Upper lobe of left lung (tissue), 6 donors: ENCODE measurements at places on chromosomes 11 and 22. TPM values are rescaled to one million over a fixed set of nuclear protein-coding genes. Genes with fewer than 3 reads are reported as not detected.
A peak's percentile ranks its signal among the peaks of the same experiment; 100 is the strongest.

Gene KLHL35
- total RNA-seq = 4.3 TPM

- H3K4me1 ChIP-seq = no peaks in the 10 kb centered on the region
- H3K27me3 ChIP-seq = no peaks in the 10 kb centered on the region
- no peak overlapping the region for H3K27ac ChIP-seq
- DNase-seq = no peak
Observed at GRCh38 chr11:107427569-107428180, 29.9 kb downstream of the CWF19L2 start.

- H3K36me3 ChIP-seq = no peaks in the 10 kb centered on the region
- H3K27me3 ChIP-seq = no peaks in the 10 kb centered on the region
Observed at GRCh38 chr11:3135481-3136440, 29.3 kb downstream of the OSBPL5 start.

GRCh38 chr22:26302726-26303125 lies 126.3 kb upstream of the ASPHD2 start:
- H3K27ac ChIP-seq = no peak overlapping the region
- no peak for DNase-seq
- no peak overlapping the region for H3K4me3 ChIP-seq
- H3K36me3 ChIP-seq = no peaks in the 10 kb centered on the region
- H3K27me3 ChIP-seq = no peaks in the 10 kb centered on the region
- H3K4me1 ChIP-seq = no peaks in the 10 kb centered on the region

- H3K4me3 ChIP-seq = no peak overlapping the region
- no peak for DNase-seq
- H3K27ac ChIP-seq = peak overlapping the region; percentile 35
- H3K36me3 ChIP-seq = no peaks in the 10 kb centered on the region
Observed at GRCh38 chr11:118319337-118319707, 14.8 kb downstream of the CD3E start.

DNA sequence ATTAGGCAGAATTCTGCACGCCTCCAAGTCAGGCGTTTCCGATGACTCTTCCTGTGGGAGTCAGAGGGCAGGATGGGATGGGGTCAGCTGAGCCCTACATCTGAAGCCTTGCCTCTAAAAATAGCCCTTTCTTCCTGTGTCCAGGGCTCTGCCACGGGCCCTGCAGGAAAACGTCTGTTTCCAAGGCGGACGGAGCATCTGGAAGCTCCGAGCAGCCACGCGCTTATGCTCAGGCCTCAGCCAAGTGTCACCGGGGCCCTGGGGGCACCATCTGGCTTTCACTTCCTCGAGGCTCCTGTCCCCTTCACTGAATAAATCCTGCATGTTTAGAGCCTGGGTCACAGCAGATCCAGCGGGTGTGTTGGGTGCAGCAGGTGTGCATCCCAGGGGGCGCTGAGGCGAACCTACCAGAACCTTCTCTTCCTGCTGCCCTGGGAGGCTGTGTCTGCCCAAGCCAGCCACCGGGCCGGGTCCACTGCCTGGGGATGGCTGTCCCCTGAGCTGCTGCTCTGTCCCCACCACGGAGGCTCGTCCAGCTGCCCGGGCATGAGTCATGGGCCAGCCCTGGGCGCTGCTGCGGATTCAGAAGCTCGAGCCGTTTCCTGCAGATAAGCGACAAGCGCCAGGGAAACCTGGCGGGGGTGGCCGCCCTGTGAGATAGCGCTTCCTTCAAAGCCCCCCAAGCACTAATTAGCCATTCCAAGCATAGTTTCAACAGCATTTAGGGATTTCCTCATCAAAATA lies 32.0 kb upstream of the LINC01488 start:
- no peaks in the 10 kb centered on the region for H3K27me3 ChIP-seq
- H3K4me1 ChIP-seq = peaks cover 39% of the 10 kb centered on the region
- no peak overlapping the region for H3K4me3 ChIP-seq
- peak overlapping the region; percentile 80 for H3K27ac ChIP-seq
